Left renal cortex interstitium (tissue), 4 donors: ENCODE measurements at places on chromosomes 5 and 9.

DNA sequence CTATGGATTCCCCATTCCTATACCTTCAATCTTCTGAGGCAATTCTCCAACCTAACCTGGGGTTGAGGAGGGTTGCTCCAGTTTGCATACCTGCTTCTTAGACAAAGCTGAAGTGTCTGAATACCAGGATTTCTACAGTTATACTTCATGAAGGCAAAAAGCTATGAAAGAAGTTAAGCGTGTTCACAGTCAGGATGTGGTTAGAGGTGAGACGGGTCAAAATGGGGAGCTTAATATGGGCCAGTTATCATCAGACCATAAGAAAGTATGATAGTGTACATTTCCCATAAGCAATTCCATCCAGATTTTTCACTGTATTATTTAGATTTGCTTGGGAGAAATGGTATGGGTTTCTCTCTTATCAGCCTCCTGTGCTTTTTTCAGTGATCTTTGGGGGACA, 156.9 kb upstream of the FER start:
- DNase-seq: no peak

DNA sequence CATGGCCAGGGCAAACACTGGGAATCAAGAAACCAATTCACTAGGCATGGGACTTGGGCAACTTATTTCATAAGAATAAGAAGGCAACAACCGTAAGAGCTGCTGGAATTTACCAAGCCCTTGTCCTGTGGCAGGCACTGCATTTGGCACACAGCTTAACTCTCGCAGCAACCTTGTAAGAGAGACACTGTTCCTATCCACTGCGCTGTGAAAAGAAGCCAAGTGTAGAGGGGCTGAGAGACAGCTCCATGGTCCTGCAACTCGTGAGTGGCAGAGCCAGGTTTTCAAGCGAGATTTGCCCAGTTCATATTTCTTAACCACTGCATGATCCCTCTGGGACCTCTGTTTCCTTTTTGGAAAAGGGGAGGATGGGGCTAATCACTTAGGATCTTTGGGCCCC, 129.3 kb upstream of the STC2 start:
- no peak for DNase-seq

DNA sequence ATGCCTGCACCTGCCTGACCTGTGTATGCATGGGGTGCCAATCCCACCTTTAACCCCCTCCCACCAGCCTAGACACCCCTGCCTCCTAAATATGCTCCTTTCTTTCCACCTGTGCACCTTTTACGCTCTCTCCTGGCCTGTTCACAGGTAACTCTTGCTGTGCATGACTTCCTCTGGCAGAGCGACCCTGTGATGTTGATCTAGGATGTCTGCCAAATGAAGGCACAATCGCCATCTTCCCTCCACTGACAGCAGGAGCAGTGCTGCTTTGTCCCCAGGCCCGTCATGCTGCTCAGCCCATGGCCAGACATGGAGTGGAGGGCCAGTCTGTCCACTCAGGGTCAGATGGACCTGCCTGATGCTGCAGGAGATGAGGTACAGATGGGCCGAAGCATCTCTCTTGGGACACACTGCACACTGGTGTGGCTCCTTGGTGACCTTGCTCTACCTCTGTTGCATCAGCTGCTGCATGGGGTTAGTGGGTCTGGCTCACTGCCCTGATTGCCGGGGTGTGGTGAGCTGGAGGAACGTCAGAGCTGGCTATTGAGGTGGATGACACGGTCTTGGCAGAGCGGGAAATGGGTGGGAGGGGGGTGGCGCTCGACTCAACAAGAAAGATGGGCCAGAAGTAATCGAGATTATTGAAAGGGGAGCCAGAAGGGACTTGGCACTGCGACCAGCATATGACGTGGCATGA, 101.7 kb upstream of the PITX1 start:
- no peak for DNase-seq

DNA sequence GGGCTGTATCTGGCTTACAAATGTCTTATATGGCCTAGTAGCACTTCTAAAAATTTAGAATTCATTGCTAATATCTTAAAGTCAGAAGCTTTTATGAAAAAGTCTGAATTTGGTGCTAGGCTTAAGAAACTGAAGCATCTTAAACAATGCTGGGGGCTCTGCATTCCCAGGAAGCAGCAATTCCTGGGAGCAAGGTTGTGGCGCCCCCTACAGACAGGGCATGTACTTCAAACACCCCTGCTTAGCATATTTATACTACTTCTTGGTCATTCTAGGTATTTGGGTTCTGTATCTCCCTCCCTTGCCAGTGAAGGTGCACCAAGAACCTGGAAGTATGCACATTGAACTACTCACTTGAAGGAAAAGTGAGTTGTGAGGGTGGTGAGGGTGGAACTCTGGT, 64.6 kb upstream of the GRIA1 start:
- no peak for DNase-seq

DNA sequence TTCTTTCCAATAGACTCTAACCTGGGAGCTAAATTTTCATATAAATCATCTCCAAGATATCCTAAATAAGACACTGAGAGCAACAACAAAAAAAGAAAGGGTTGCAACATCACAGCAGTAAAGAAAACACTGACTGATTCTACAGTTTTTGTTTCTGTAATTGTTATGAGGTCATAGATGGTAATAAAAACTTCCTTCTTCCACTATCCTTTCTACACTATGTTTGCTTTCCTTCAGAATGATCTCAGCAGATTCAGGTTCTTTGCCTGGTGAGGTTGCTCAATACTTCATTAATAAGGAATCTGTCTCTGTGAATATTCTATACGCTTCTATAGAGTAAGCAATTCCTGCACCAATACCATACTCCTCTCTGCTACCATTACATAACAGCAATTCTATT, 835.6 kb upstream of the GRAMD2B start:
- no peak for DNase-seq

DNA sequence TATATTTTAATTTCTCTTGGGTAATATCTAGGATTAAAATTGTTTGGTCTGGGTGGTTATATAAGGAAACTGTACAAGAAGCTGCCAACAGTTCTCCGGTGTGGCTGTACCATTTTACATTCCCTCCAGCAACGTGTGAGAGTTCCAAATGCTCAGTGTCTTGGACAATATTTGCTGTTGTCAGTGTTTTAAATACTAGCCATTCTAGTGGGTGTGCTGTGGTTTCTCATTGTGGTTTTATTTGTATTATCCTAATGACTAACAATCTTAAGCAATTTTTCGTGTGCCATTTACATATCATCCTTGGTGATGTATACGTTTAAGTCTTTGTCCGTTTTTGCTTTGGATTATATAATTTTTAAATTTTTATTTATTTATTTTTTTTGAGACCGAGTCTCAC, 34.0 kb downstream of the TNFSF15 start:
- DNase-seq: no peak
